ENCODE measurements at places on chromosomes 4 and X. TPM values are rescaled to one million over a fixed set of nuclear protein-coding genes. Genes with fewer than 3 reads are reported as not detected.

The CT45A3 gene
- total RNA-seq, result not detected

- no peaks in the 10 kb centered on the region for H3K27me3 ChIP-seq
- no peak overlapping the region for H3K27ac ChIP-seq
- H3K36me3 ChIP-seq, result no peaks in the 10 kb centered on the region
- DNase-seq, result no peak
Measured at GRCh38 chr4:124449881-124450280, 262.7 kb downstream of the ANKRD50 start.

GRCh38 chrX:69357317-69357716 is 146.8 kb upstream of the NALF2 start:
- no peak for DNase-seq
- no peak overlapping the region for H3K27ac ChIP-seq
- no peaks in the 10 kb centered on the region for H3K27me3 ChIP-seq

- no peak for DNase-seq
- H3K27me3 ChIP-seq, result no peaks in the 10 kb centered on the region
- H3K36me3 ChIP-seq, result no peaks in the 10 kb centered on the region
- no peak overlapping the region for H3K27ac ChIP-seq
- H3K4me1 ChIP-seq, result no peaks in the 10 kb centered on the region
Measured at GRCh38 chr4:132763465-132763864, 385.6 kb upstream of the PCDH10 start.

GRCh38 chrX:44203791-44204190 is 139.7 kb downstream of the EFHC2 start:
- H3K4me3 ChIP-seq, result no peak overlapping the region
- no peaks in the 10 kb centered on the region for H3K27me3 ChIP-seq
- no peak overlapping the region for H3K27ac ChIP-seq
- no peak for DNase-seq
- no peaks in the 10 kb centered on the region for H3K36me3 ChIP-seq
- H3K4me1 ChIP-seq, result no peaks in the 10 kb centered on the region

GRCh38 chrX:7318241-7318640 is 170.3 kb upstream of the PUDP start:
- H3K4me1 ChIP-seq, result no peaks in the 10 kb centered on the region
- H3K4me3 ChIP-seq, result no peak overlapping the region
- no peak for DNase-seq
- H3K27me3 ChIP-seq, result no peaks in the 10 kb centered on the region
- H3K27ac ChIP-seq, result no peak overlapping the region
- H3K36me3 ChIP-seq, result no peaks in the 10 kb centered on the region

The MAGEB1 gene
- not detected for total RNA-seq

GRCh38 chr4:182929296-182929695 is 12.1 kb upstream of the DCTD start:
- H3K4me1 ChIP-seq, result no peaks in the 10 kb centered on the region
- H3K27me3 ChIP-seq, result peaks cover 14% of the 10 kb centered on the region
- H3K27ac ChIP-seq, result no peak overlapping the region
- DNase-seq, result no peak
- H3K36me3 ChIP-seq, result no peaks in the 10 kb centered on the region
- no peak overlapping the region for H3K4me3 ChIP-seq

The PCDH11X gene
- total RNA-seq, result not detected

DNA sequence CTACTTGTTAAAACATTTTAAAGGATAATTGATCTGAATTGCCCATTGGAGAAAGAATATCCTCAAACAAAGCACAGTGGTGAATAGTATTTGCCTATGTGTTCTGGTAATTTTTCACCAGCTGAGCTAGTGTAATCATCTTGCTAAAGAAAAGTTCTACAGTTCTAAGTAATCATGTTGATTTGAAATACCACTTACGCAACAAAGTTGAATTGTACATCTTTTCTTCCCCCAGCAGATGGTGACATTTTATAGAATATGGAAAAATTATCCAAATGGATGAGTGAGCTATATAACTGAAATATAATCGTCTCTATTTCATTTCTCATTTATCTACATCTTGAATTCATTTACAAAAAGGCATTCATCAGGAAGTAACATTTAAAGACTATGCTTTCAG is 9.7 kb upstream of the ZNF674 start:
- no peak overlapping the region for H3K4me3 ChIP-seq
- H3K27ac ChIP-seq, result no peak overlapping the region
- no peaks in the 10 kb centered on the region for H3K27me3 ChIP-seq
- DNase-seq, result no peak

The CT45A7 gene
- not detected for total RNA-seq

The GLRA3 gene
- total RNA-seq, result not detected

DNA sequence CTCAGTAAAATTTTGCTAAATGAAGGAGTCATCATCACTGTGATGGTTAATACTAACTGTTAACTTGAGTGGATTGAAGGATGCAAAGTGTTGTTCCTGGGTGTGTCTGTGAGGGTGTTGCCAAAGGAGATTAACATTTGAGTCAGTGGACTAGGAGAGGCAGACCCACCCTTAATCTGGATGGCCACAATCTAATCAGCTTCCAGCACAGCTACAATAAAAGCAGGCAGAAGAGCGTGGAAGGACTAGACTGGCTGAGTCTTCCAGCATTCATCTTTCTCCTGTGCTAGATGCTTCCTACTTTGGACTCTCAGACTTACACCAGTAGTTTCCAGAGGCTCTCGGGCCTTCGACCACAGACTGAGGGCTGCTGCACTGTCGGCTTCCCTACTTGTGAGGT is 21.3 kb upstream of the WDR44 start:
- peaks cover 2% of the 10 kb centered on the region for H3K27me3 ChIP-seq
- no peaks in the 10 kb centered on the region for H3K36me3 ChIP-seq
- H3K27ac ChIP-seq, result no peak overlapping the region

GRCh38 chr4:123784626-123785025 is 388.0 kb downstream of the SPRY1 start:
- H3K27me3 ChIP-seq, result peaks cover 5% of the 10 kb centered on the region
- no peaks in the 10 kb centered on the region for H3K36me3 ChIP-seq
- no peaks in the 10 kb centered on the region for H3K4me1 ChIP-seq
- H3K4me3 ChIP-seq, result no peak overlapping the region

GRCh38 chrX:13827298-13828090 is 10.6 kb upstream of the GPM6B start:
- H3K27ac ChIP-seq, result no peak overlapping the region
- DNase-seq, result no peak
- H3K4me3 ChIP-seq, result no peak overlapping the region

- H3K27me3 ChIP-seq, result peaks cover 39% of the 10 kb centered on the region
- no peaks in the 10 kb centered on the region for H3K36me3 ChIP-seq
- H3K4me3 ChIP-seq, result no peak overlapping the region
Measured at GRCh38 chr4:80311130-80311529, 24.4 kb upstream of the CFAP299 start.

DNA sequence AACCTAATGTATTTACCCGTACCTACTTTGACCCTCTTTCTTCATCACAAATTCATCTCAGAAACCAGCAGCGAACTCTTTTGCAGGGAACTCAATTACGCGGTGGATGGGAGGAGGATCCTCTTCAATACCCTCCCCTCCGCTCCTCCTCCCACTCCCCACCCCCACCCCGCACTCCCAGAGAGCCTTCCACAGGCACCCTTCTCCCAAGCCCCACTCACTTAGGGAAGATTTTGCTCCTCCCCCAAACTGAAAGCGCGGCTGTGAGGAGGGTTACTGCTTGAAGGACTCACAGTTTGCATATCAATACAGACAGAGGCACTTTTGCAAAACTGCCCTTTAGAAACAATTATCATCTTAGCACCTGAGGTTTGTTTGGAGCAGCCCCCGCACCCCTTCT is 960 bp upstream of the IL1RAPL1 start:
- H3K27ac ChIP-seq, result no peak overlapping the region
- H3K4me1 ChIP-seq, result no peaks in the 10 kb centered on the region
- DNase-seq, result no peak
- H3K36me3 ChIP-seq, result no peaks in the 10 kb centered on the region
- no peak overlapping the region for H3K4me3 ChIP-seq

The TBC1D8B gene
- 1.7 TPM for total RNA-seq

GRCh38 chr4:80592950-80593349 is 257.4 kb downstream of the CFAP299 start:
- H3K36me3 ChIP-seq, result no peaks in the 10 kb centered on the region
- H3K27ac ChIP-seq, result no peak overlapping the region
- H3K4me3 ChIP-seq, result no peak overlapping the region
- DNase-seq, result no peak
- no peaks in the 10 kb centered on the region for H3K4me1 ChIP-seq

DNA sequence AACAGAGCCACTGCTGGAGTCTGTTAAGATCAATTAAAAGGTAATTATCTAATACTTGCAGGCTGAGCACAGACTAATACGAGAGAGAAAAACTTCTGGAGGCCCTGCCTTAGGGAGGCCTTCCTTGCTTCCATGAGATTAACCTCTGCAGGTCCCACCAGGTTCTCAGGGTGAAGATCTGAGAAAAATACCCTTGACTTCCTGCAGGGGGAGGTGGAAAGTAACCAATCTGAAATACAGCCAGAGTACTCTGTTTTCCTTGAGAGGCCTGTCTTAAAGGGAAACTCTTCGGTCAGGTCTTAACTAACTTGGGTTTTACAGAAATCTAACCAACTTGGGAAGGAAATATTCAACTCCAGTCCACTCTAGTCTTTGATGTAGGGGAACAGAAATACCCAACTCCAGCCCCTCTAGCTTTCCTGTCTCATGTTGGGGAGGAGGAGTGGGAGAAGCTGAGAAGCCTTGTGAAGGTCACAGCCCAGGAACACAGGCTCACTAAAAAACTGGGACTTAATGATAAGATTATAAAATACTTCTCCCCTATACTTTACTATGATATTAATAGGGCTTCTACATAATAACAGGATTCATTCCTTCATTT is 77.1 kb downstream of the TBCK start:
- H3K4me3 ChIP-seq, result no peak overlapping the region
- no peak for DNase-seq
- H3K27ac ChIP-seq, result no peak overlapping the region
- no peaks in the 10 kb centered on the region for H3K27me3 ChIP-seq
- peaks cover 11% of the 10 kb centered on the region for H3K36me3 ChIP-seq

DNA sequence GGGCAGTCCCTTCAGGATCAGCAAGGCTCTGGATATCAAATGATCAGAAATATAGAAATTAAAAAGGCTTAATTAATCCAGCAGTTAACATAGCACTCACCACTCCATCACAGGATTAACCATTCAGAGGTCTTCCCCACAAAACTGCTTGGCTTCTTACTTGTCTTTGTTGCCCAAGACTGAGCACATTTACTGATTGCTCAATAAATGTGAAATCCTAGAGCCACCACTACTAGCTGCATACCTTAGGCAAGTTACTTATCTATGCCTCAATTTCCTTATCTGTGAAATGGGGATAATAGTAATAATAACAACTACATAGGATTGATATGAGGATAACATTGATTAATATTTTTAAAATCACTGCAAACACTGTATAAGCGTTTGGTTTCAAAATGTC is 124.2 kb downstream of the ARHGAP6 start:
- H3K36me3 ChIP-seq, result no peaks in the 10 kb centered on the region
- H3K4me3 ChIP-seq, result no peak overlapping the region
- no peak for DNase-seq
- H3K27ac ChIP-seq, result no peak overlapping the region

DNA sequence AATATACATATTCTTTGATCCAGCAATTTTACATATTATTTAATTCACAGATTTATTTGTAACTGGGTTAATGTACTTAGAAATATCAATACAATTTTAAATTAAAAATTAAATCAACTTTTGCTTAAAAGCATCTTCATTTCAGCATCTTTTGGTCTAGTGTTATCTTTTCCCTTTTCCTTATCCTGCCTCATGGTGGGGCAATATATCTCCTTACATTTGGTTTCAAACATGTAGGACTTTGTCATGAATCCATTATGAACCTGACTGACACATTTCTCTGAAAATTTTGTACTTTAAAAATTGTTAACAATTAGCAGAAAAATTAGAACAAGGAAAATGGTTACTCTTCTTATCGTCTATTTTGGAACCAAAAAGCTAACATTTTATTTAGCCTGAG is 42.8 kb upstream of the ANK2 start:
- no peaks in the 10 kb centered on the region for H3K36me3 ChIP-seq
- H3K27me3 ChIP-seq, result peaks cover 9% of the 10 kb centered on the region
- H3K27ac ChIP-seq, result no peak overlapping the region
- no peaks in the 10 kb centered on the region for H3K4me1 ChIP-seq

The HS6ST2 gene
- total RNA-seq, result not detected

DNA sequence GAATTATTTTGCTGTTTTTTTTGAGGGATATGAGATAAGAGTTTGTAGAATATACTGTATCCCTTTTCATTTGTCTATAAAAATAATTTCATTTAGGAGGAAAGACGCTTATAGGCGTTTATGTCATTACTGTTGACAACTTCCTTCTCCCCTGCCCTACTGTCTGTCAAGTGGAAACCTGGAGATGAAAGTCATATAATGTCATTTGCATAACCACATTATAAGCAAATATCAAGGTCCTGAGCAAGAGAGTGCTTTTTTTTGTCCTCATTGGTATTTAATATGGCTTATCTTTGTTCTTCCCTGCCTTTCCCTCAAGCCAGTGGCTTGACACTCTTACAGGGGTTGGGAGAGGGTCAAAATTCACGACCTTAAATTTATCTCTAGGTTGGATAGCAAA is 55.8 kb downstream of the LRP2BP start:
- no peak for DNase-seq
- no peaks in the 10 kb centered on the region for H3K27me3 ChIP-seq
- H3K4me1 ChIP-seq, result peaks cover 33% of the 10 kb centered on the region
- no peak overlapping the region for H3K4me3 ChIP-seq

- H3K27me3 ChIP-seq, result no peaks in the 10 kb centered on the region
- H3K4me1 ChIP-seq, result no peaks in the 10 kb centered on the region
- H3K4me3 ChIP-seq, result no peak overlapping the region
- no peak overlapping the region for H3K27ac ChIP-seq
- DNase-seq, result no peak
- no peaks in the 10 kb centered on the region for H3K36me3 ChIP-seq
Measured at GRCh38 chr4:106584337-106584989, 215.9 kb upstream of the GIMD1 start.

GRCh38 chr4:103634236-103634635 is 85.5 kb downstream of the TACR3 start:
- no peak overlapping the region for H3K4me3 ChIP-seq
- no peaks in the 10 kb centered on the region for H3K36me3 ChIP-seq
- no peak for DNase-seq
- no peaks in the 10 kb centered on the region for H3K27me3 ChIP-seq
- H3K4me1 ChIP-seq, result no peaks in the 10 kb centered on the region
- H3K27ac ChIP-seq, result no peak overlapping the region

DNA sequence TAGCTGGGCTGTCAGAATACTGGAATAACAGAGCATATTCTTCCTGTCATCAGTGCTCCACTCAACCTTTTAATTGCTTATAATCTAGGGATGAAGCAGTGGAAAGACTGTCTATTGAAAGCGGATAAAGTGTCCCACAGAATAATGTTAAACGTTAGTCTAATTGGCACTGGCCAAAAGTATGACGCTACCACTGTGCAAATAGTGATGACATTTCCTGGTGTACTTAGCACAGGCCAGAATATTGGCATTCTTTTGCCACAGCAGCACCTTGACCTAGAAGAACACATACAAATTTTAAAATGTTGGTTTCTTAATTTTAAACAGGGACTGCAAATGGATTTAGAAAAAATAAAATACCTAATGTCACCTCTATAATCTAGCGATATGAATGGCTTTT is 635.2 kb upstream of the SPANXN1 start:
- DNase-seq, result no peak
- H3K27ac ChIP-seq, result no peak overlapping the region

All from activated CD8-positive, alpha-beta memory T cell treated with anti-CD3 and anti-CD28 coated beads, Interleukin-2, amount 10 ng/mL, durations not matched to agents 7 days and 5 days (primary cell).